ENCODE measurements at places on chromosomes 3 and 15.

- H3K4me1 ChIP-seq: no peaks in the 10 kb centered on the region
- no peak for DNase-seq
- no peak overlapping the region for H3K4me3 ChIP-seq
- H3K36me3 ChIP-seq: no peaks in the 10 kb centered on the region
- no peak overlapping the region for H3K27ac ChIP-seq
These were observed 51.4 kb downstream of the FSIP1 start for GRCh38 chr15:39731266-39731665.

DNA sequence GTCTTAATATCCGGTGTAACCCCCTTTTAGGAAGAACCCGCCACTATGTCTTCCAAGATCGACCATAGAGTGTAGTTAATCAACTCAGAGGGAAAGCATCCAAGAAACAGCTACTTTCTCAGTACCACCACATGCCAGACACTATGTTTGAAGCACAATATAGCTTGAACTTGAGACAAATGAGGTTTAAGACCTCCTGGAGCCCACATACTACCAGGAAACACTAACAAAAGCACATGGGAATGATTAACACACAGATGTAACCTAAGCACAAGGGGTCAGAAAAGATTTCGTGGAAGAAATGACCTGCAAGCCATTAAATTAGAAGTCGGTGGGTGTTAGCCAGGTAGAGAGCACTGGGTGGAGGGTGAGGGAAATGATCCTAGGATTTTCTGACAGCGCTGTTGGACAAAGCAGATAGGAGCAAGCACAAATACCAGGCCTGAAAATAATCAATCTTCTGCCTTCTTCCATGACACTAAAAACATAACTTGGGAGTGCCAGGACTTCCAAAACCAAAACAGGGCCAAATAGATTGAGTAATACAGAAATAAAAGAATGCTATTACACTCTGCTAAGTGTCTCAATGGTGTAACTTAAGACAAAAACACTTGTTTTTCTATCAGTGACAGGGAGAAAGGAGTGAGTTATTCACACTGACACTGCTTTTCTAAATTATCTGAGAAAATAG lies 213.7 kb downstream of the FOXP1 start:
- no peaks in the 10 kb centered on the region for H3K36me3 ChIP-seq
- no peaks in the 10 kb centered on the region for H3K4me1 ChIP-seq
- no peak for DNase-seq
- H3K27ac ChIP-seq: no peak overlapping the region

GRCh38 chr3:141844108-141844507 lies 32.3 kb upstream of the ATP1B3 start:
- H3K36me3 ChIP-seq: no peaks in the 10 kb centered on the region
- no peaks in the 10 kb centered on the region for H3K27me3 ChIP-seq
- H3K4me1 ChIP-seq: no peaks in the 10 kb centered on the region
- H3K27ac ChIP-seq: no peak overlapping the region

- H3K4me1 ChIP-seq: no peaks in the 10 kb centered on the region
- no peaks in the 10 kb centered on the region for H3K27me3 ChIP-seq
- no peak overlapping the region for H3K4me3 ChIP-seq
- H3K36me3 ChIP-seq: no peaks in the 10 kb centered on the region
- no peak for DNase-seq
- no peak overlapping the region for H3K27ac ChIP-seq
These were observed 27.5 kb downstream of the PLOD2 start for GRCh38 chr3:146133441-146133840.

GRCh38 chr15:87707566-87708130 lies 548.9 kb downstream of the NTRK3 start:
- H3K4me1 ChIP-seq: no peaks in the 10 kb centered on the region
- H3K36me3 ChIP-seq: no peaks in the 10 kb centered on the region
- no peak overlapping the region for H3K4me3 ChIP-seq
- no peaks in the 10 kb centered on the region for H3K27me3 ChIP-seq
- no peak overlapping the region for H3K27ac ChIP-seq
- no peak for DNase-seq

GRCh38 chr3:196298521-196298920 lies 11.0 kb upstream of the PCYT1A start:
- no peak overlapping the region for H3K27ac ChIP-seq
- no peak for DNase-seq
- H3K27me3 ChIP-seq: no peaks in the 10 kb centered on the region
- no peak overlapping the region for H3K4me3 ChIP-seq
- no peaks in the 10 kb centered on the region for H3K36me3 ChIP-seq
- H3K4me1 ChIP-seq: no peaks in the 10 kb centered on the region

DNA sequence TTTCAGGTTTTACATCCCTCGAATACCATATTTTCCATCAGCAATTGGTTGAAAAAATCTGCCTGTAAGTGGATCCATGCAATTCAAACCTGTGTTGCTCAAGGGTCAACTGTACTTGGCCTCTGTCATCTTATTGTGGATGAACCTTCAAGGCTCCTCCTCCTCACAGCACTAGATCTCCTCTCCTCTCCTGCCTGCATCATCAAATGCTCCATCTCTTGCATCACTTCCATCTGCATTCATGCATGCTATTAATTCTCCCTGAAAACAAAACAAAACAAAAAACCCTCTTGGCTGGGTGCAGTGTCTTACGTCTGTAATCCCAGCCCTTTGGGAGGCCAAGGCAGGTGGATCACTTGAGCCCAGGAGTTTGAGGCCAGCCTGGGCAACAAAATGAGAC lies 10.1 kb downstream of the BCL2L10 start:
- no peaks in the 10 kb centered on the region for H3K27me3 ChIP-seq
- no peaks in the 10 kb centered on the region for H3K36me3 ChIP-seq
- no peak for DNase-seq
- no peak overlapping the region for H3K4me3 ChIP-seq

- no peaks in the 10 kb centered on the region for H3K4me1 ChIP-seq
- no peaks in the 10 kb centered on the region for H3K36me3 ChIP-seq
- no peak overlapping the region for H3K27ac ChIP-seq
- peaks cover 7% of the 10 kb centered on the region for H3K27me3 ChIP-seq
These were observed 18.2 kb upstream of the SNRPA1 start for GRCh38 chr15:101313041-101313761.

Measured in MM.1S (cell line).